ENCODE measurements at places on chromosomes 6 and 20. TPM values are rescaled to one million over a fixed set of nuclear protein-coding genes. Genes with fewer than 3 reads are reported as not detected.

Gene TFAP2D
- total RNA-seq: not detected

Gene EPPIN
- total RNA-seq: not detected

Gene PPP1R18
- total RNA-seq: 11.5 TPM

Gene NTSR1
- total RNA-seq: 23.9 TPM

Gene PGBD1
- 1.6 TPM for total RNA-seq

Gene NHLRC1
- 2.1 TPM for total RNA-seq

Gene CBLN4
- total RNA-seq: not detected

Gene FAM209B
- total RNA-seq: not detected

Gene RAET1L
- total RNA-seq: not detected

Gene CYP24A1
- total RNA-seq: not detected

Gene WFDC12
- total RNA-seq: not detected

Gene GUCA1A
- not detected for total RNA-seq

Gene ESR1
- 0.48 TPM for total RNA-seq

Gene NR2E1
- not detected for total RNA-seq

Gene RGS17
- total RNA-seq: not detected

Gene LHFPL5
- not detected for total RNA-seq

Gene GLP1R
- not detected for total RNA-seq

Gene VGLL2
- total RNA-seq: not detected

Gene GRM4
- not detected for total RNA-seq

Gene STMND1
- 1.1 TPM for total RNA-seq

Gene RIPOR2
- 16.7 TPM for total RNA-seq

Gene PSORS1C2
- not detected for total RNA-seq

Gene DLK2
- not detected for total RNA-seq

Gene SLCO4A1
- 85.3 TPM for total RNA-seq

Gene PRR18
- not detected for total RNA-seq

Gene RNGTT
- 20.9 TPM for total RNA-seq

Gene LAMA5
- 269 TPM for total RNA-seq

Gene TRDN
- total RNA-seq: not detected

Gene FAM50B
- total RNA-seq: 5.2 TPM

Gene CPNE5
- not detected for total RNA-seq

Gene AGER
- 2.3 TPM for total RNA-seq

Gene CRYBG1
- 68.0 TPM for total RNA-seq

Gene ADGRB3
- total RNA-seq: 20.5 TPM

Gene AKAP7
- 14.4 TPM for total RNA-seq

Gene PEX6
- total RNA-seq: 38.9 TPM

Gene ATXN1
- 54.5 TPM for total RNA-seq

Gene GPLD1
- total RNA-seq: 5.2 TPM

Measured in transverse colon (tissue), 4 donors.